Ovary (tissue), 10 donors: ENCODE measurements at places on chromosomes 1 and 21. TPM values are rescaled to one million over a fixed set of nuclear protein-coding genes. Genes with fewer than 3 reads are reported as not detected.

OPTC gene
- polyA plus RNA-seq = not detected

LRRC3 gene
- 3.9 TPM for polyA plus RNA-seq

EBNA1BP2 gene
- polyA plus RNA-seq = 38.5 TPM

CCDC27 gene
- 0.05 TPM for polyA plus RNA-seq

LRRC38 gene
- 0.44 TPM for polyA plus RNA-seq

IL19 gene
- not detected for polyA plus RNA-seq

GRCh38 chr1:227395426-227396028 is 77.2 kb upstream of the CDC42BPA start:
- DNase-seq = no peak

GRCh38 chr1:117967881-117968280 is 38.3 kb downstream of the WDR3 start:
- DNase-seq = no peak

- peak; percentile 36 for DNase-seq
Measured at GRCh38 chr1:209354111-209354839, 229.2 kb upstream of the CAMK1G start.

- no peak for DNase-seq
Measured at GRCh38 chr21:38310646-38311485, 54.1 kb downstream of the KCNJ15 start.

DNA sequence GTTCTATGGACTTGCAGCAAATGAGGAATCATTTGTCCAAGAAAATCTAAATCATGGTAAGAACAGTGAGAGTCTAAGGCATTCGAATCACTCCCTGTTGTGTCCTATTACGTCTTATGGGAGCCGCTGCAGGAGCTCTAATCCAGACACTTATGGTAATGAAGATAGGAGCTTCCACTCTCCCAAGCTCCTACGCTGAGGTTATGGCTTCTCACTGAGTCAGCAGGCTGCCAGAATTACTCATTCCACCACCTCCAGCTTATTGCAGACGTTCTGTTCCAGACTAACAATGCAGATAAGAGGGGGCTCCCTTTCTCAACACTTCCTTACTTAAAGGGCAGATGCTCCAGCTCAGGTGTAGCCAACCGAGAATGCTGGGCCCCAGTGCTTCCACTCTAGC is 212.6 kb downstream of the GREM2 start:
- DNase-seq = no peak

DNA sequence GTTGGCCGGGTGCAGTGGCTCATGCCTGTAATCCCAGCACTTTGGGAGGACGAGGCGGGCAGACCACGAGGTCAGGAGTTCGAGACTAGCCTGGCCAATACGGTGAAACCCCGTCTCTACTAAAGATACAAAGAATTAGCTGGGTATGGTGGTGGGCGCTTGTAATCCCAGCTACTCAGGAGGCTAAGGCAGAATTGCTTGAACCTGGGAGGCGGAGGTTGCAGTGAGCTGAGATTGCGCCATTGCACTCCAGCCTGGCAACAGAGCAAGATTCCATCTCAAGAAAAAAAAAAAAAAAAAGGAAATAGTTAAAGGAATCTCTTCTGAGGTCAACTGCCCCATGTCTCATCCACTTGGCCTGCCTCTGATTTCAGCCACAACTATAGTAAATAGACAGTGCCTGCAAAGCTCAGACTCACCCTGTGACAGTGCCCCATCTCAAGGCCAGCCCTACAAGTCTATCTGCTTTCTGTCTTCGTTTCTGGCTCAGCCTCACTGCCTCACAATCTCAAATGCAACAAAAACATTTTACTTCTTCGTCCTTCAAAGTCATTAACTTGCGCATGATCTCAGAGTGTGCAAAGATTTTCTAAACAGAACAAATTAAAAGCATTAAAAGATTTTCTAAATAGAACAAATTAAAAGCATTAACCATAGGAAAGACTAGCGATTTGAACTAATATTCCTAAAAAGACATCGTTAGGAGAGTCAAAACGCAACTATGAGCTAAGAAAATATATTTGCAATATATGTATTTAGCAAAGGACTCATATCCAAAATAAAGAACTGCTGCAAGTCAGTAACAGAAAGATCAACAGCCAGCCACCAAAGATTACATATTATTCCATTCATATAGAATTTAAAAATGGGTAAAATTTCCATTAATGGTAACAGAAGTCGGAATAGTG is 65.0 kb upstream of the PRDX6 start:
- peak; percentile 25 for DNase-seq

- no peak for DNase-seq
Measured at GRCh38 chr21:25732091-25732760, 2.5 kb downstream of the ATP5PF start.

DNA sequence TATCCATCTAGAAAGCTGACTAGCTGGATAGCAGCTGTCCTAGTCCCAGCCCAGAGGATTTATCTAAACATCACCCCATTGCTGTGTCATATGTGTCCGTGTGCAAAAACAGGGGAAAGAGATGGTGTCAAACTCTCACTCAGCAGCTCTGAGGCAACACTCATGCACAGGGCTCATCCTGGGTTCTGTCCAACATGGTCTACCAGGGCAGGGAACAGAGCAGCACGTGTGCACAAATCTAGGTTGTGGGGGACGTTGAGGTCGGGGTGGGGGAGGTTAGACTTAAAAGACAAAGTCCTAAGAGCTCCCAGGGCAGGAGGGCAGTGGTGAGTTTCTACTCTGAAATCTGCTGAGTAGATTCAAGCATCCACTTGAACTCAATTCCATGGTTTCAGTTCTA is 16.2 kb downstream of the PI4KB start:
- no peak for DNase-seq

DNA sequence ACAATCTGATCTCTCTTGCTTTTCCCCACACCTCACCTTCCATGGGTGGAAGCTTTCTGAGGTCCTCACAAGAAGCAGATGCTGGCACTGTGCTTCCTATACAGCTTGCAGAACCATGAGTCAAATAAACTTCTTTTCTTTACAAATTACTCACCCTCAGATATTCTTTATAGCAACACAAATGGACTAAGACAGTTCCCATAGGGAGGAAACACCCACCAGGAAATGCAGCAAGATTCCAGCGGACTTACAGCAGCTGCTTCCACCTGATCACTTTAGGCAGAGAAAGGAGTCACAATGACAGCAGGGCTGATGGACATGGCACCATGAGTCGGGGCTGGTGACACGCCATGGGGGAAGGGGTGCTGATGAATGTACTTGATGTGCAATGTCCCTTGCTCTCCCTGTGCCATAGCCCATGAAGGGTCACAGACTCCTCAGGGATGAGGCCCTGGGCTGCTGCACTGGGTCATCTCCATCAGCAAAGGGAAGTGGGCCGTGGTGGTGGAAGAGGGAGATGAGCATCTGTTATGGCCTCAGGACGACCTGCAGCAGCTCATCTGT is 53.9 kb downstream of the PRSS38 start:
- DNase-seq = no peak

GRCh38 chr1:214022810-214023425 is 35.1 kb downstream of the PROX1 start:
- DNase-seq = no peak

DNA sequence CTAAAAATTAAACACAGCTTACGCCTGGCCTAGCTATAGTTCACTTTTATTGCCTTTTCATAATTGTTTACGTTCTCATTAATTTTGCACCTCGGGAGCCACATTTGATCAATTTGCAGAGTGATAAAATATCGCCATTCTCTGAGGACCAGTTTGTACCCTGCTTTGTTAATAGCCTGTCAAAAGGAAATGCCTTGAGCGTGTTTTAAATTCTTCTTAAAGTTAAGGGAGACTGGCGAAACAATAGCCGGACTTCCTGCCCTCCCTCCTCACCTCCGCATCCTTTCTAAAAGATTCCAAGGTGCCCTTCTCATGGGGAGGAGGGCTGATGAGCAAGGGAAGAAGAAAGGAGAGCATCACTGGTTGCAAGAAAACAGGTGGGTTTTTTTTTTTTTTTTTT is 271.6 kb downstream of the KCNJ6 start:
- DNase-seq = no peak

GRCh38 chr21:45859041-45859761 is 122.4 kb upstream of the COL6A1 start:
- DNase-seq = no peak

- no peak for DNase-seq
Measured at GRCh38 chr1:100616121-100616621, 78.2 kb downstream of the GPR88 start.

DNA sequence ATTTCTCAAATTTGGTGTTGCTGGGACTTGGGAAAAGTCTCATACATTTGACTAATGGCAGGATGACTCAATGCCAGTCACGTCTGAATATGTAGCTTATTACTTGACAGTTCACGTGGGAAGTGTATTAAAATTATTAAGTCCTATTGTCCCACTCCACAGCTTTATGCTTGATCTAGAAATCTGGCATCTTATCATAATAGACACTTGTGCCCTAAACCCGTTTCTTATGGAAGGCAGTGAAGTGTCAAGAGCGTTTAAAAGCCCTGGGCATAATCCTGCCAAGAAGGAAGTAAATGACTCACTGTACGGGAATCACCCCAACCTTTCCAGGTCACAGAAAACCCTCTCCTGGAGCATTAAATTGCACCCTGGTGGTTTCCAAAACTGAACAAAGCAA is 207.4 kb downstream of the APP start:
- no peak for DNase-seq

DNA sequence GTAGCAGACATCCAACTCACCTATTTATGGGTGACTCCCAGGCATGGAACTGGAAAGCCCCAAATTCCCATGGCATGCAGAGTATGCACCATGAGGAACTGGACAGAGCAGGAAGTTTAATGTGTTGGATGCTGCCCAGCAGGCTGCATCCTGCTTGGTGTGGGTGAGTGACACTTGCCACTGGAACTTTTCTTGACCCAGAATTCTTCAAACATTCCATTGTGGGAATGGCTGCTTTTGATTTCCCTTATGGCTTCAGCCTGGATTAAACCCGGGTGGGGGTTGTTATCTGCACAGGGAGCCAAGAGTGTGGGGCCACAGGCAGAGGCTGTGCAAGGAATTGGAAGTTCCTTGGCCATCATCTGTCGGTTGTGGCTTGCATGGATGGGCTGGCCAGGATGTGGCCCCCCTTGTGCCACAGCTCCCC is 26.9 kb upstream of the BACE2 start:
- no peak for DNase-seq
